HEK293T (cell line): ENCODE measurements at places on chromosomes 1 and 21.
A peak's percentile ranks its signal among the peaks of the same experiment; 100 is the strongest.

DNA sequence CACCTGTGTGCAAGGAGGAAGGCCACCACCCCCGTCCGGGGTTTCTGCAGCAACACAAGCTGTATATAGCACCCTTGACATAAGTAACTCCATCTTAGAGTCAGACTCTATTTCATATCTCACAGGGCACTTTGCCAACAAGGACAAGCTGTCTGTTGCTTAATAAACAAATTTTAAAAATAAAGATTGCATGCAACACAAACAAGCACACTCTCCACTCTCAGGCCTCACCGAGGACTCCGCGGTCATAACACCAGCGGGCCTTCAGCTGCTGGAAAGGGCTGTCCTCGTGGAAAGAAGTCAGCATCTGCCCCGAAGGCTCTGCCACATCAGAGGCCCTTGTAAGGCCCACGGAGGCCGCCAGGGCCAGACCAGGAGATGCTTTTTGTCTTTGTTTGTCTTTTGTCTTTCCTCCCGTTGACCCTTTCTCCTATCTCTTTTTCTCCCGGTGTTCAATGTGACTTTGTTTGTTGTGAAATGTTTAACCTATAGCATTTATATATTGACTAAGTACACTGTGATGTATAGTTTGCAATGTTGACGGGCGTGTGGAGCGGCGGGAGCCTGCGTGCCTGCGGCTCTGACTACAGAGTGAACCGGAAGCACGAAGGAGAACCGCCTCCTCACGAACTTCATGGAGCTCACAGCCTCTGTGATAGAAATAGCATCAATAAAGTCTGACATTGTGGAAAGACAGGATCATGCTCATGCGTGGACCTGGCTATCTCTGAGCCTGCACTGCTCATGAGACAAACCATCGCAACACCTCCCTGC, 24.1 kb downstream of the MEGF6 start:
- DNase-seq: no peak

GRCh38 chr1:162175379-162176081, 106.0 kb downstream of the NOS1AP start:
- no peak for DNase-seq

GRCh38 chr1:216765346-216766300, 42.4 kb upstream of the ESRRG start:
- DNase-seq: no peak

- DNase-seq: no peak
Observed at GRCh38 chr1:236455243-236455642, 61.2 kb downstream of the EDARADD start.

GRCh38 chr1:6000444-6001288, 8.4 kb upstream of the NPHP4 start:
- no peak for DNase-seq

GRCh38 chr1:1799716-1800115, 21.4 kb upstream of the NADK start:
- DNase-seq: no peak

GRCh38 chr1:57410508-57410907, 13.4 kb downstream of the DAB1 start:
- no peak for DNase-seq

DNA sequence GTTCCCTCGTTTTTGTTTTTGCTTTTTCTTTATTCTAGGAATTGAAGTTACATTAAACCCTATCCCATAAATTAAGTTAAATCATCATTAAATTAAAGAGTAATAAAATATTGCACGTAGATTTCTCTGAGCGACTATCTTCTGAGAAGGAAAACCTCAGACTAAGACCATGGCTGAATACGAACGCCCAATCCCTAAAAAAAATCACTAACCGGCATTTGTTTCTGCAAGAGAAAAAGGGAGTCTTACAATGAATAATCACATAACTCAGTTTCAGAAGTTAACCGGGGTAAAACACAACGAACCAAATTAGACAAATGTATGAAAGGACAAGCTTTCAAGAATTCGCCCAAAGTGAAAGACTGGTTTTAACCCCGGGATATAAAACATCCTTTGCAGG, 1.3 kb downstream of the PIK3R3 start:
- DNase-seq: no peak

DNA sequence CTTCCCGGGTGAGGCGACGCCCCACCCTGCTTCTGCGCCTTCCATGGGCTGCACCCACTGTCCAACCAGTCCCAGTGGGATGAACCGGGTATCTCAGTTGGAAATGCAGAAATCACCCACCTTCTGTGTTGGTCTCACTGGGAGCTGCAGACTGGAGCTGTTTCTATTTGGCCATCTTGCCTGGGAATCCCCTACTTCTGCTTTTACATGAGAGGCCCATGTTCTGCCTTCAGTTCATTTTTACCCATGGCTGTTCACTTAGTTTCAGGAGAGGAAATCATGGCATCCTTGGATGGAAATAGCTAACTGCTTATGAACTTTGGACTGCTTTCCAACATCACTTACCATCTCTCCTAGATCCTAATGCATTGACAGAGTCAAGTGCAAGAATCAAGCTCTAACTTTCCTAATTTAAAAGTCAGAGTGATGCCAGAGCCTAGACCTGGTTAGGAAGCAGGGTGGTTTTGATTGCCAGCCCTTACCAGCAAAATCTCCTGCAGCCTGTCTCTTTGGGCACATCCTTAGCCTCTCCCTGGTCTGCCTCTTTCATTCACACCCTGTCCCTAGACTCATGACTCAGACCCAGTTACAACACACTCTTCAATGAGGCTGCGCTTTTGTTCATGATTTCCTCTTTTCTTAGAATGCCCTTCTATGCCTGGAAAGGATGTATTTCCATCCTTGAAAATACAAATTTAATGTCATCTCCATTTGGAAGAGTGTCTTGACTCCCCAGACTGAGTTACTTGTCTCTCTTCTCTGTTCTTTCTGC, 137.2 kb downstream of the KCTD3 start:
- no peak for DNase-seq

DNA sequence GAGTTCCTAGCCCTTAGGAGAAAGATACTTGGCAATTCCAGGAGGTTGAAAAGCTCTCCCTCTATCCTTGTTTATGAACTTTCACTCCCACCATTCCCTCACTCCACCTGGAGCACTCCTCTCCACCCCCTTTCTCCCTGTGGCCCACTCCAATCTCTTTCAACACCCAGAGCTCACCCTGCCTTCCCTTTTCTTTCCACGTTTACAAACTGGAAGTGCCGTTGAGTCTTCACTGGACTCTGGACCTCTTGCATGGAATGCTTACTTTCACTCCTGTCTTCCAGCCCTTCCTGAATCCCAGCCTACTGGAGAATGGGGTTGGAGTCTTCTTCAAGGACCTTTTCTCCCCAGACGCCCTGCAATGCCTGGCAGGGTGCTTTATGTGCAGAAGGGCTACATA, 198.5 kb downstream of the RHOU start:
- DNase-seq: no peak

DNA sequence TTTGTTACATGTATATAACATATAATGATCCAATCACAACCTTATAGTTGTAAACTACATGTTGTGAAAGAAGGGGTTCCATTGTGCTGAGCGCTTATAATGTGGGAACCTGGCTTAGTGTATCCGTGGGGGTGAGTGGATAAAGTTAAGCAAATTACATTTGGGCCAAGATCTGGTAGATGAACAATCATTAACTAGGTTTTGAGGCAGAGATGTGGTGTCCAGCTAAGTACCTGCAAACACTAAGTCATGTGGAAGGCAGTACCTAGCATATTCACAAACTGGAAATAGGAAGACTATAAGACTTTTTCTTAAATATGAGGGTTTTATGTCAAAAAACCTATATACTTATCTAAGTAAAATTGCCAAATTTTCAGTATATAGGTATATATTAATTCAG, 167.2 kb upstream of the PDE4B start:
- no peak for DNase-seq

DNA sequence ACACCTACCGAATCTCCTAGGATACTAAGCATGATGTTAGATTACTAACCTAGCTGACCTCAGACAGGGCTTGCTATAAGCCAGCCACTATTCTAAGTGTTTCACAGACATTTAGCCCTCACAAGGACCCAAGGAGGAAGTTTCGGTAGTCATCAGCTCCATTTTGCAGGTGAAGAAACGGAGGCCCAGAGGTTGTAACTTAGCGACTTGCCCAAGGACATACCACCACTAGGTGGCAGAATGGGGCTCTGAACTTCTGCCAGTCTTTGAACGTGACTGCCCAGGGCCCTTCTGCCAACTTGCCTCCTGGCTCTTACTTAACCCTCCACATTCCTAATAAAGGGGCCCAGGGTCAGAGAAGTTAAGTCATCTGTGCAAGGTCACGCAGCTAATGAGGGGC, 283.5 kb downstream of the C1orf94 start:
- peak; percentile 33 for DNase-seq

DNA sequence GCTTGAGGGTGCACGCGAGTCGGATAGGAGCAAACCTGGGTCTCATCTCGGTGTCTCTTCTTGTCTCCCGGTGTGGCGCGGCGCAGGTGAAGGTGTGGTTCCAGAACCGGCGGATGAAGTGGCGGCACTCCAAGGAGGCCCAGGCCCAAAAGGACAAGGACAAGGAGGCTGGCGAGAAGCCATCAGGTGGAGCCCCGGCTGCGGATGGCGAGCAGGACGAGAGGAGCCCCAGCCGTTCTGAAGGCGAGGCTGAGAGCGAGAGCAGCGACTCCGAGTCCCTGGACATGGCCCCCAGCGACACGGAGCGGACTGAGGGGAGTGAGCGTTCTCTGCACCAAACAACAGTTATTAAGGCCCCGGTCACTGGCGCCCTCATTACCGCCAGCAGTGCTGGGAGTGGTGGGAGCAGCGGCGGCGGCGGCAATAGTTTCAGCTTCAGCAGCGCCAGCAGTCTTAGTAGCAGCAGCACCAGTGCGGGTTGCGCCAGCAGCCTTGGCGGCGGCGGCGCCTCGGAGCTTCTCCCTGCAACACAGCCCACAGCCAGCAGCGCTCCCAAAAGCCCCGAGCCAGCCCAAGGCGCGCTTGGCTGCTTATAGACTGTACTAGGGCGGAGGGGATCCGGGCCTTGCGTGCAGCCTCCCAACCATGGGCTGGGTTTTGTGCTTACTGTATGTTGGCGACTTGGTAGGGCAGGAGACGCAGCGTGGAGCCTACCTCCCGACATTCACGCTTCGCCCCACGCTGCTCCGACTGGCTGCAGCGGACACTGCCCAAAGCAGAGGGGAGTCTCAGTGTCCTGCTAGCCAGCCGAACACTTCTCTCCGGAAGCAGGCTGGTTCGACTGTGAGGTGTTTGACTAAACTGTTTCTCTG, 5.1 kb downstream of the HLX start:
- DNase-seq: no peak

DNA sequence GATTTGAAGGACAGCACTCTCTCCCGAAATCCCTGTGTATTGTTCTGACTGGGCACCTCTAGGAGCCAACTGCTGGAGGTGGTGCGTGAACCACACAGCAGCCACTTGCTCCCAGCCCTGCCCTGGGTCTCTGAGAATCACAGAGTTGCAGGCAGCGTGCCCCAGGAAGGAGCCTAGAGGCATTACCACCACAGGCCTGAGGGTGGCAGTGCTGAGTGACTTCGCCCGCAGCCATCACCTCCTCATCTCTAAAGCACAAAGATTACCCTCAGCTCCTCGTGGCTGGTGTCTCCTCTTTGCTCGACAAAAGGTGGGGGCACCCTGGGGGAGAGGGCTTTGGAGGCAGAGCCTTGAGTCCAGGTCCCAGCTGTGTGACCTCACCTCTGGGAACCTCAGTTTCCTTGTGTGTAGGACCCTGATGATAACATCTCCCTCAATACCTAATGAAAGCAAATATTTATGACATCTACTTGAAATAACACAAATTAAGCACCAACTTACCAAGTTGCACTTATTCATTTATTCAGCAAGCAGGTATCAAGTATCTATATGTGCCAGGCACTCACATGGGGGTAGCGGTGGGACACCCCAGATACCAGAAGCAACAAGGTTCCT, 86.3 kb downstream of the VWA5B1 start:
- DNase-seq: peak; percentile 81

DNA sequence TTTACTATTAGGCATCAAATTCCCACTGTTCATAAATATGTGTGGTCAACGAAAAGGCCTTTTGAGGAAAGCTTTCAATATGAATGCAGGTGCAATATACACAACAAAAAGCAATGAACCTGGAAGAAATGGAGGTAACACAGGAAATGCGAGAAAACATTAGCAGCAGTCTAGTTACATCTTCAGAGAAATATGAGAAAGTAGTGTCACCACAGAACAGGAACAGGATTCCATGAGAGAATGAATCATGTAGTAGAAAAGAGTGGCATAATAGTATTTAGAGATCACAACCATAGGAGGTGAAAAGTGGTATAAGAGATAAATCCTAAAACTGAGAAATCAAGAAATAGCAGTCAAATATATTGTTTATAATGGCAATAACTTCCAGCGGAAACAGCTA, 103.7 kb downstream of the AK5 start:
- no peak for DNase-seq

DNA sequence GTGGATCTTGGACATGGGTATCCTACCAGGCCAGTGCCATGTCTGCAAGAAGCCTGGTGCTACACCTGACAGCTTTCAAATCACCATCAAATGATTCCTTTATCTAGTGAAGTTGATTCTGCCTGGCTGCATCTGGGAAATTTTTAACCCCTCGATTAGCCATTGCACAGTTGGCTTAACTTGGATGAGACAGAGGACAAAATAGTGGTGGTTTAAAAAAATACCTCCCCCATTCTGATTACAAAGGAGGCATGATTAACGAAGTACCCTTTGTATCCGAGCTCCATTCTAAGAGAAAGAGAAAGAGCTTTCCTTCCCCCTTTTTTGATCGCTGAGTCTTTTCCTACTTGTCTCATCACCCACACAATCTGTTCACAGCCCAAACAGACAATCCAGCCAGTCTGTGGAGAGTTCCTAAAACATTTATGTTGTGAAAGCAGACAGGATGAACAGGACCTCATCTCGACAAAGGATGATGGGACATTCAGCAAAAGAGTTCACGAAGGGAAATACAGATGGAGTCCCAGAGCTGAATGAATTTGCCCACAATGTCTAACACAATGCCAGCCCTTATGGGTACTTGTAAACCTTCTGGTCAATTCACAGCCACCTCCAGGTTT, 20.5 kb downstream of the WLS start:
- no peak for DNase-seq

GRCh38 chr1:2474104-2474844, 1.8 kb upstream of the PLCH2 start:
- DNase-seq: no peak

GRCh38 chr1:12157366-12158231, 9.2 kb upstream of the TNFRSF1B start:
- DNase-seq: no peak

GRCh38 chr1:157403203-157403602, 149.1 kb downstream of the FCRL5 start:
- peak; percentile 34 for DNase-seq

GRCh38 chr1:199857108-199857507, 170.4 kb upstream of the NR5A2 start:
- DNase-seq: no peak

- DNase-seq: no peak
Observed at GRCh38 chr21:35511696-35512162, 462.6 kb upstream of the RUNX1 start.
